ENCODE measurements at places on chromosomes 3 and 15.

DNA sequence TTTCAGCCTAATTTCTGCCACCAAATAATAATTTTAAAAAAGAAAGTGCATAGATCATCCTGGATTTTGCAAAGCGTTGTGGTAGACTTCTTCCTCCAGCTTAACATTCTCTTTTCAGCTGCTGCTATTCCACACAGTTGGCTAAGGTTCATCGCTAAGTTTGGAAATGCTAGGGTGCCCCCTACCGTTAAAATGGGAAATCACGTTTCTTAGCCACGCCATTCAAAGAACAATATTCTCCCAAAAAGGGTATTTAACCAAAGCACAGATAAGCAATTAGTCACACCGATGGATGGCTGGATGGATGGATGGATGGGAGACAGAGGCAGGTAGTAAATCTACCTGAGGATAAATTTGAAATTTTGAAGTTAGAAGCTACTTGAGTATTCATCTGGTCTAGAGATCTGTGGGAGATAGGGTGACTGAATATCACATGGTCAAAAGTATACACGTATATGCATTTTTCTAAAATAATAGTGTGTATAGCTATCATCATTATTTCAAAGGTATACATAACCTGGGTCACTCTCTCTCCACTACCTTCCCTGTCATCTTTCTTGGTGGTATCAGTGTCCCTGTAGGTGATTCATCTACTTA, 67.2 kb downstream of the EFHB start:
- DNase-seq = peak; percentile 39

GRCh38 chr3:95438274-95438673, 1375.4 kb downstream of the NSUN3 start:
- DNase-seq = no peak

- DNase-seq = no peak
Observed at GRCh38 chr15:59873644-59874272, 130.4 kb upstream of the FOXB1 start.

GRCh38 chr3:134959516-134959915, 164.5 kb downstream of the EPHB1 start:
- DNase-seq = no peak

GRCh38 chr3:21729331-21729730, 21.7 kb downstream of the ZNF385D start:
- no peak for DNase-seq

DNA sequence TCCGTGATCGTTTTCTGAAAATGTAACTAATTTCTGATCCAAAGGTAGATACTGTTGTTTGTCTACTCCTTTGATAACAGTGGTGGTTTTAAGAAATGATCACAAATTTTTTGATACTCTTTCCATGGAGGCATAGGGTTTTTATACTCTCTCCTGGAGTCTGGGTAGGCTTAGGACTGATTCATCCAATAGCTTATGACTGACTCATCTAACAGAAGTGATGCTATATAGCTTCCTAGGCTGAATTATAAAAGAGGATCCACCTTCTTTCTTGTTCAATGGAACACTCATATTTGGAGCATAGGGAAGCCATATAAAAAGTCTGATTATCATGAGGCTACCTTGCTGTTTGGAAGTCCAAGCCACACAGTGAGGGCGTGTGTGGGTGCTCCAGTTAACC, 84.3 kb downstream of the CHST2 start:
- no peak for DNase-seq

All from CD4-positive, alpha-beta T cell treated with Interleukin-1 beta for 1 hour (primary cell).